ENCODE measurements at places on chromosomes 1 and 21.

DNA sequence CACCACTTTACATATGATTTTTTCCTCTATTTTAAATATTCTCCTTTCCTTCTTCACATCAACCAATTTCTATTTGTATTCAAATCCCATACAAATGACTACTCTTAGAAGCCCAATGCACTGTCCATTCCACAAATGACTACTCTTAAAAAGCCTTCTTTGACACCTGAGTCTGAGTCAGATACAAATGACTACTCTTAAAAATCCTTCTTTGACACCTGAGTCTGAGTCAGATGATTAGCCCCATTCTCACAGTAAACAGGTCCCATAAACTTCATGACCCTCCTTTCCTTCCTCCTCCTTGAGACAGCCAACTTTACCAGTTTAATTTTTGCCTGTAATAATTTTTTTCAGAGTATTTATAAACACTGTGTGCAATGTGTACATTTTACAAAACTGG lies 231.3 kb upstream of the USP25 start:
- no peak for DNase-seq

DNA sequence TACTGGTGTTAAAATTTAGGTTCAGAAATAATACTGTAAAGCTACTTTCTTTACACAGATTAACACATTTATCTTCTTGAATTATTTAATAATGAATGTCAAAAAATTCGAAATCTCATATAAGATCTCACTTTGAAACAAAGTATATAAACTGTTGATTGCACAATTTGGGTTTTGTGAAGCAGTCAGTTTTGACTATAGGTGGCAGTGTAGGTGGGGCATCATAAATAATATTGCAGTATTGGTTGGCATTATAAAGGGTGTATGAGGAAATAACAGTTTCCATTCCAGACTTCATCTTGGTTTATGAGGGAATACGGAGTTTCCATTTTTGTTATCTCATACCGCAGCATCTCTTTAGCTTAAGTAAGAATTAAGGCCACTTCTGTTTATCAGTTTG lies 49.9 kb downstream of the SUCO start:
- no peak for DNase-seq

DNA sequence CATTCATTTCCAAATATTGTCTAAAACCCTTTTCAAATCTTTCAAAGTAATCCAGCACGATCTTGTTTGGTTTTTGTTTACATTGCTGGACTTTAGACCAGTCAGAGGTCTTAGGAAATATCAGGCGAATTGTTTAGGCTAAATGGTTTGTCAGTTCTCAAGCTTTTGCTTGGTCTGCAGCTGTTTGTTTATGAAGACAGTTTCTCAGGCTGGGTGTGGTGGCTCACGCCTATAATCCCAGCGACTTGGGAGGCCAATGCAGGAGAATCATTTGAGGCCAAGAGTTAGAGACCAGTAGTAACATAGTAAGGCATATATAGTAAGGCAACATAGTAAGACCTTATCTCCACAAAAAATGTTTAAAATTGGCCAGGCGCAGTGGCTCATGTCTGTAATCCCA lies 77.5 kb downstream of the DNTTIP2 start:
- DNase-seq, result no peak

DNA sequence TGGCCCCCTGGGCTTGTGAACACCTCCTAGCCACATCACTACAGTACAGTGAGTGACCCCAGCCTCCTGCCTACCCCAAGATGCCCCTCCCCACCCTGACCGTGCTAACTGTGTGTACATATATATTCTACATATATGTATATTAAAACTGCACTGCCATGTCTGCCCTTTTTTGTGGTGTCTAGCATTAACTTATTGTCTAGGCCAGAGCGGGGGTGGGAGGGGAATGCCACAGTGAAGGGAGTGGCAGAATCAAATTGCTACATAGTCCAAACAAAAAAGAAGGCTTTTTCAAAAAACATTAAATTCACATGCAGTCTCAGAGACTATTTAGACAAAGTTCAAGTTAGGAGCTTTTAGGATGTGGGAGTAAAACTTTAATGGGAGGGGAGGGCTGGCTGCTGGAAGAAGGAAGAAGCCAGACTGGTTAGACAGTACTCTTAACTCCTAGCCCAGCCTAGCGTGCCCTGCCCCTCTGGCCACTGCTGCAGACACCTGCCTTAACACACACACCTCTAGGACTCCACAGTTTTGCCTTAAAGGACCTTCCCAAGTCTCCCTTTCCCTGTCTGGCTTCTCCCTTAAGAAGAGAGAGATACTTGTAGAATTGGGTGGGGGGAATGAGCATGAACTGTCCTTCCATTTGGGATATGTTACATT lies 9.4 kb downstream of the PEA15 start:
- DNase-seq, result no peak

DNA sequence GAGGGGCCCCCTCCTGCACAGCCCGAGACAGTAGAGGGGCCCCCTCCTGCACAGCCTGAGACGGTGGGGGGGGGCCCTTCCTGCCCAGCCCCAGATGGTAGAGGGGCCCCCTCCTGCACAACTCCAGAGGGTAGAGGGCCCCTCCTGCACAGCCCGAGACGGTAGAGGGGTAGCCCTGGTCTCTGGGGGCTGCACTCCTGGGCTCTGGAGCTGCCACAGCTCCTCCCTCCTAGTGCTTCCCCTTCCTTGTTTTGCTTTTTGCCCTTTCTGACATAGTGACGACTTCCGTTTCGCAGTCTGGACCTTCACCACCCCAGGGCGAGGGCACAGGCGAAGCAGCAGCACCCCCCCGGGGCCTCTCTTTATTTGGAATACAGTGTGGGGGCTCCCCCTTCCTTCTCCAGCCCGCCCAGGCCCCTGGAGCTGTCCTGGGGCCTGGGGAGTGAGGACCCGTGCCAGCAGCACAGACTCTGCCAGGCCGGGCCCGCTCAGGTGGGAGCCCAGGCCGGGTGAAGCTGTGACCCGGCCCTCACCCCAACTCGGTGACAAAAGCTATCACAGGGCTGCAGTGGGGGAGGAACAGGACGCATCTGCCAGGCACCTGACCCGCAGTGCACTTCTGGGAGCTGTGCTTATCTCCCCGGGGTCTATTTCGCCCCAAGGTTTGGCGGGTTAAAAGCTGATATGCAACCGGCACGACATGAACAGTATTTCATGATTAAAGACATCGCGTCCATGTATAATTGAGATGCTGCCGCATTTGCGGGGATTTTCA lies 1.1 kb upstream of the PRXL2B start:
- peak; percentile 79 for DNase-seq

GRCh38 chr1:198175423-198176170 lies 18.8 kb downstream of the NEK7 start:
- no peak for DNase-seq
